H4 (cell line): ENCODE measurements at places on chromosomes 2 and 18.

- peak; percentile 66 for DNase-seq
Measured at GRCh38 chr18:657311-658000, at the start of gene TYMS. TYMS (plus strand) TSS chr18:657653; CDS start chr18:657743, 90 bp downstream.

GRCh38 chr2:174952607-174953006, 52.6 kb downstream of the CHN1 start:
- no peak for DNase-seq

DNA sequence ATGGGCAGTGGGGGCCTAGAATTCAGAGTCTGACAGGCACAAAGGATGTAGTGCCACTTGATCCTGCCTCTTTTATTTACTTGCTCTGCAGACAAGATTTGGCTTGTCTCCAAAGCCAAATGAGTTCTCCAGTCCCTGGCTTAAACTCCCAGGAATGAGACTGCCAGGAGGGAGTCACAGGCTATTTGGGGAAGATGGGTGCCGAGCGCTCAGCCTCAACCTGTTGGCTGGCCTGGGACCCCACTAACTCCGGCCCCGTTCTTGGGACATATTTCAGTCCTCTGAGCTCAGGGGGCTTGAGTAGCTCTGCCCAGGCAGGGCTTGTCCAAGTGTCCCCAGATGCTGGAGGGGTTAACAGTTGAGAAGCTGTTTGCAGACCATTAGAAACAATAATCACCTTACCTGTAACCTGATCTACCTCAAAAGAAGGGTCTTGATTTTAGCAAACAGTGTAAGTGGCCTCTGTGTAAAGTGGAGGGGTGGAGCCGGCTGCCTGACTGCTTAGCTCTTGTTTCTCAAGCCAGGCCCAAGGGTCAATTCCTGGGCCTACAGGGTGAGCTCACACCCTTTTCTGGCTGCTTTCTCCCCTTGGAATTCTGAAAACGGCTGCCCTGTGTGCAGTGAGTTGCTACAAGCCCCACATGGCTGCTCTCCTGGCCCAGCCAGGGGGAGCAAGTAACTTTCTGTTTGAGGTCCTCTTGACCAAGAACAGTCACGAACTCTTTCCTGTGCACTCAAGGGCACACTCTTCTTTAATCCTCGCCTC, 27.1 kb upstream of the FZD5 start:
- DNase-seq: no peak

- no peak for DNase-seq
Measured at GRCh38 chr2:24720310-24720709, 72.9 kb downstream of the PTRHD1 start.

GRCh38 chr2:117818921-117819320, 4.4 kb downstream of the DDX18 start:
- no peak for DNase-seq
